ENCODE measurements at places on chromosomes 1 and 21.
A peak's percentile ranks its signal among the peaks of the same experiment; 100 is the strongest.

GRCh38 chr21:24375201-24375600 lies 1232.1 kb downstream of the MRPL39 start:
- peak; percentile 1 for DNase-seq

DNA sequence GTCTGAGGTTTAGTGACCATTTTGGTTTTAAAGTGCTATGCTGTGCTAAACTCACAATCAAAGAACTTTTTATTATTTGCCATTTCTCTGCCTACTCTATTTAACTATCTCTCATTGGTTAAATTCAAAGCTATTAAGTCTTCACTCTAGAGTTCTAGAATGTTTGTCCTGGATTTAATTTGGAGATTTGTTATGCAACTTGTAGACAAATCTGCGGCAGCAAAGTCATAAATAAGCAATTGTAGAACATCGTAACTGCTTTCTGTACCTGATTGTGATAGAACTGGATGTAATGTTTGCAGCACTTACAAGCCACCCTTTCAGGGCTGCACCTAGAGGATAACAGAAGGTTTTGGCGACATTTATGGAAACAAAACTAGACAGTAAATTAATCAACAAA lies 566.5 kb upstream of the ADGRL2 start:
- no peak for DNase-seq

- DNase-seq = no peak
Measured at GRCh38 chr21:18954441-18954844, 550.9 kb upstream of the TMPRSS15 start.

DNA sequence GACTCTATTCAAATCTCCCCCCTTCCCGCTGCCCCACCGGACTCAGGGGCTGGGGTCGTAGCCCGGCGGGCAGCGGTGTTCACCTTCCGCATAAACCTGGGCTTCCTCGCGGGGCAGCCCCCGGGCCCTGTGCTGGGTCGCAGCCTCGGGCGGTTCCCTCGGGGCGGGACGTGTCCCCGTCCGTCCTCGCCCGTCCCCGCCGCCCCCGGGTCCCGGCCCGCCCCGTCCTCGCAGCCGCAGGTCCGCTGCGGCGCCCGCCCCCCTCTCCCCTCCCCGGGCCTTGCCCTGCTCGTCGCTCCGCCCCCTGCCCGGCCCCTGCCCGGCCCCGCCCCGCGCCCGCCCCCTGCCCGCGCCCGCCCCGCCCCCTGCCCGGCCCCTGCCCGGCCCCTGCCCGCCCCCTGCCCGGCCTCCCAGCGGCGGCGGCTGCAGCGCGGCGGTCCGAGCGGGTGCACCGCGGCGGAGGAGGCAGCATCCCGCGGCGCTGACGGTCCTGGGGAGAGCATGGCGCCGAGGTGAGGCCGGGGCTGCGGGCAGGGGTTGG lies at the start of gene COL18A1:
Gene COL18A1 (plus strand): TSS at position 436 of the 541 bp plus-strand sequence. CDS start 66 bp downstream, at position 502.
- peak; percentile 16 for DNase-seq

- no peak for DNase-seq
Measured at GRCh38 chr1:185536165-185536920, 197.8 kb upstream of the HMCN1 start.

- DNase-seq = no peak
Measured at GRCh38 chr1:8910914-8911313, 32.4 kb upstream of the ENO1 start.

DNA sequence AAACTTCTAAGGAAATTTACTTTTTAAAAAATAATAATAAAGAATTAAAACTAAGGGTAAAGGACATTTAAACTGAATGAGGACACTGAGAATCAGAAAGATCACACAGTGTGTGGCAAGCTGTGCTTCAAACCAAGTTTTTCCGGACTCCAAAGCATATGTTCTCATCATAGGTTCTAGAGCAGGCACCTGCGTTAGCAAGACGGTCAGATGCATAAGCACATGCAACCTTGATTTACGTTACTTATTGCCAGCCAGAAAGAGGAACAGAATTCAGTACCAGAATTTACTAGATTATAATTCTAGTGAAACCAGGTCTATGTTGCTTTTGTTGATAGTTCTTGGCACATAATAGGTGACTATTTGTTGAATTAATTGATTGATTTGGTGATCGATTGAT lies 6.2 kb upstream of the LBR start:
- no peak for DNase-seq

GRCh38 chr1:67559222-67559700 lies 125.7 kb upstream of the GADD45A start:
- DNase-seq = no peak

- DNase-seq = no peak
Measured at GRCh38 chr1:39625462-39626273, 13.8 kb downstream of the HEYL start.

DNA sequence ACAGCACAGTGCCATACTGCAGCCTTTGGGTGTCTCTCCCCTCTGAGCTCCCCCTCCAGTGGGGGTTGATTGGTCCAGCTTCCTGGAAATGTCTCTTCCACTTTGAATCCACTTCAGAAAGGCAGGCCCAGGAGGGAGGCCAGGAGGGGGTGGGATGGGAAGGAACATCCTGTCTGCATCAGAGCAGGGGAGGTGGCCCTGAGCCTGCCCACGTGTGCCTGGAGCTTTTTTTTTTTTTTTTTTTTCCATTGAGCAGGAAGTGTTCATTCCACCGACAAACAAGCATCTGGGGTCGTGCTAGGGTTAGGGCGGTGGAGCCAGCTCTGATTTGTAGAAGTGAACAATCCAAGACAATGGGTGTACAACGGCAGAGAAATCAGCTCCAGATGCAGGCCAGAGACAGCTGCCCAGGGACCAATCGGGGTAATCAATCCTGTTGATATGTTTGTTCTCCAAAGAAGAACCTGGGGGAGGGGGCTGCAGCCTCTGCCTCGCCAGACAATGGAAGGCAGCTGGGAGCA lies 93.3 kb downstream of the SSBP3 start:
- DNase-seq = no peak

GRCh38 chr1:2967881-2968280 lies 53.4 kb upstream of the ACTRT2 start:
- DNase-seq = no peak

GRCh38 chr1:228375578-228376261 lies 30.9 kb downstream of the TRIM11 start:
- DNase-seq = no peak

GRCh38 chr1:208089761-208090370 lies 154.3 kb downstream of the PLXNA2 start:
- DNase-seq = no peak

- peak; percentile 6 for DNase-seq
Measured at GRCh38 chr1:243421784-243422183, 165.9 kb downstream of the SDCCAG8 start.

GRCh38 chr21:42346441-42346840 lies 4.4 kb downstream of the TFF2 start:
- DNase-seq = no peak

- DNase-seq = no peak
Measured at GRCh38 chr1:6928106-6928885, 143.0 kb downstream of the CAMTA1 start.

DNA sequence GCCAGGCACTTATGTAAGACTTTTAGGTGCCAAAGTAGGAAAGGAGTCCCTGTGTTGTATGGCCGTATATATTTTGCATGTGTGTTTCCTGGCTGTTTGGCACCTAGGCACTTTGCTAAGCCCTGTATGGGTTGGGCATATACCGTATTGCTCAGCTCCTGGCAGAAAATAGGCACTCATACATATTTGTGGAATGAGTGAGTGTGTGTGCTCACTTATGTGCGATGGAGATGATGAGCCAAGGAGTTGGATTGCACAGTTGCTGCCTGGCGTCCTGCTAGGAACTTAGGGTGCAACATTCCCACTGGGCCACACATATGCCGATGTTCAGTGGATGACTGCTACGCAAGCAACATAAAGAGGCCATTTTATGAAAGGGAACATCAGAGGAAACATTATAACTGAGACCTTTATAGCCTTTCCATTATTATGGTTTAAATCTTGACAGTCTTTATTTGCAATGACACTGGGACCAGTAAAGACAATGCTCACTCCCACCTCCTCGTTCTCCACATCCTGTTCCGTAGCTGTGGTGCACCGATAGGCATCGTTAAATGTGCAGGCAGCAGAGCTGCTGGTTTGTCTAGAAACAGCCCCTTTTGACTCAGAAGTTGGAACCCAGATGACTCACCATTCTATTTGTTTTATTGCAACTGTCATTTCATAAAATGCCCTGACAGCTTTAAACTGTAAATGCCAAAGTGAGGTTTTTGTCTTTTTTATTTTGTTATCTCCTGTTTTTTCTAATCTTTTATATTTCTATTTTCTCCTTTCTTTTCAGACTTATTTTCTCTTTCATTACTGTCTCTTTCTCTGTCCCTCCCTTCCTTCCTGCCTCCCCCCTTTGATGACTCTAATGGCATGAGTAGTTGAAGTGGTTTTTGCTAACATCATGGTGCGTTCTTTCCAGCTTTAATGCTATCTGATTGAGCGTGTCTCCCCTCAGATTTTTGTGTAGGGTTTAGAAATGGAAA lies 36.1 kb downstream of the PEX14 start:
- peak; percentile 62 for DNase-seq

- no peak for DNase-seq
Measured at GRCh38 chr1:9573723-9574122, 15.0 kb upstream of the TMEM201 start.

DNA sequence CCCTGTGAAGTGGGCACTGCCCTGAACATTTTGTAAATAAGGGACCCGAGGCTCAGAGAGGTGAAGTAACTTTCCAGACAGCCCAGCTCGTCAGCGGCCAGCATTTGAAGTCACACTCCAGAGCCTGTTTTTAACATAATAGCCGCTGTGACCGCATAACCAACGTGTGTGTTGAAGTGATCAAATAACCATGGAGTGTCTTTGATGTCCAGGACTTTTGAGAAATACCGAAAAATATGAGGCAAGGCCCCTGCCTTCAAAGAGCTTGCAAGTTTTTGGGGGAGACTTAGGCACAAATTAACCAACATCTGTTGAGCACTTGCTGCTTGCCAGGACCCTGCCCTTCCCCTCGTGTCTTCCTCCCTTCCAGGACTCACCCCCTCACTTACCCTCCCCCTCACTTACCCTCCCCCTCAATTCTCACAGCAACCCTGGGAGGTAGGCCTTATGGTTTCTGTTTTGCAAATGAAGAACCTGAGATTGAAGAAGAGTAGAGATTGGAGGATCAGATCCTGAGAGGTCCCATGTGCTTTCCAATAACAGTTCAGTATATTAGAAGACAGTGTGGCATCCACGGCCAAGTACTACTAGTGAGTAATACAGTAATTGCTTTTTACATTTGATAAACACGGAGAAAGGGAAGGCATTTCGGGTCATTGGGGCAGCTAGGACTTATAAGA lies 1.3 kb upstream of the SLC16A1 start:
- peak; percentile 6 for DNase-seq

DNA sequence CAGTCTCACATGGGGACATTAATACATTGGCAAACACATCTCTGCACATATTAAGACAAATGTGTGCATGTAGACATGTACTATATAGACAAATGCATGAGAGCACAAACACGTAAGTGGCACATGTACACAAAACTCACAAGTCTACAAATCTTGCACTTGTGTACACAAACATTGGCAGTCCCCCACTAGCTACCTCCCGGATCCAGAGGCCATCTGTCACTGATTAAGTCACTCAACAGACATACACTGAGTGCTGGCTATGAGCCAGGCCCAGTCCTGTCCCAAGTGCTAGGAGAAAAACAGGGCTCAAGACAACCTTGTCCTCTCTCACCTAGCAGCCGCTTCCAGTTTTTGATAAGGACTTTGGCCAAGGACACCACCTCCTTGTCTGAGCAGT lies 7.0 kb downstream of the TCEA3 start:
- DNase-seq = no peak

DNA sequence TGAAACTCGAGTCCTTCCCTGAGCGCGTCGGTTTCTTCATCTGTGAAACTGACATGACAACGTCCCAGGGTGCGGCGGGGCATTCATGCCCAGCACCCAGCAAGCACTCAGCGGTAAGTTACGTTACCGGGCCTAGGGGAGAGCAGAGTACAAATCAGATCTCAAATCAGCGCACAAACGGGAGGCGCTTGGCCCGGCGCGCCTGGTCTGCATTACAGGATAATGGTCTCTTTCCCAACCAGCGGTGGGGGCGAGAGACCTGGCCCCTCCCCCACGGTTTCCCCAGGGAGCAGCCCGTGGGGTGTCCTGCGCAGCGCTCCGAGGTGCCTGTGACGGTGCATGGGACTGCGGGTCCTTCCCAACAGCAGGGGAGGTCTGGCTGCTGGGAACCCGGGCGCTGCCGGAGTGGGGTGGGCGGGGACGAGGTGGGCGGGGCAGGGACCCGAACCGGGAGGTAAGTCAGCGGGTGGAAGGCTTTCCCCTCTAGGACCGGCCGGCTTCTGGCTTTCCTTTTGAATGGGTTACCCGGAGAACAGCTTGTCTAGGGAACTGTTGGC lies 1.0 kb downstream of the TMEM51 start:
- DNase-seq = no peak

- DNase-seq = no peak
Measured at GRCh38 chr21:31387560-31388186, 43.6 kb upstream of the TIAM1 start.

DNA sequence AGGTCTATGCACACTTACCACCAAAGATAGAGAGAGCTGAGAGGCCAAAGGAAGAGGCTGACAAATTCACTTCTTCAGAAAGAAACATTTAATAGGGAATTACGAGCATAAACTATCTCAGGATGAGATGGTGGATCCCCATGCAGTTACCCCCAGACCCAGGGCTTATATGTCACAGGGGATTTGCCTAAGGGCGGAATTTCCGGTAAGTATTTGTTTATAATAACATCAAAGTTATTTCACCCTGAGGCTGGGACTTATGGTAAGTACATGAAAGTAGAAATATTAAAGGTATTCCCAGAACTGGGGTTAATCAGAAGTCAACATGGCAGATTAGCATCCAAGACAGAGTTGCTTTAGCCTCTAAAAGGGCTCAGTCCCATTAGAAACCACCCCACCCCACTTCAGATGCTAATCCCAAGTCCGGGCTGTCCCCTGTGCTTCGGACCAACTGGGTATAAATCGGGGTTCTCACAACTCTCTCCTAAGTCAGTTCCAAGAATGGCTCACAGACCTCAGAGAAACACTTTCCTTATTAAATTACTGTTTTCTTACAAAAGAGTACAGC lies 247.4 kb upstream of the ZP4 start:
- no peak for DNase-seq

DNA sequence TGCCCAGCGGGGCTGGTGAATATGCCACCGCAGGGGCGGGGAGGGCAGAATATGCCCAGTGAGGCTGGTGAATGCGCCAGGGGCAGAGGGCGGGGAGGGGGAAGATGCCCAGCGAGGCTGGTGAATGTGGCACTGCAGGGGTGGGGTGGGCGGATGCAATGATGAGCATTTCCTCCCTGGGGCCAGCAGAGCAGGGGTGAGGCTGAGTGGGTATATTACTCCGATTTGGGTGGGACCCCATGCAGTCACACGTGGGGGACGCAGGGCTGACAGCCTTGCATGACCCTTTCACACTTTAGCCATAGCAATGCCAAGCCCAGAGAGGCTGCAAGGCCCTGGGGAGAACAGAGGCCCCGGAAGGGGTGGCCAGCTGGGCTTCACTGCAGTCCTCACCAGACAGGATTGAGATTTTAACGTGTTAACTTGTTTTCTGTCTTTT lies 9.3 kb upstream of the SLX9 start:
- DNase-seq = peak; percentile 45

- no peak for DNase-seq
Measured at GRCh38 chr1:98763488-98764150, 102.1 kb downstream of the SNX7 start.

- peak; percentile 21 for DNase-seq
Measured at GRCh38 chr21:35840197-35840799, 220.0 kb downstream of the SETD4 start.

- DNase-seq = no peak
Measured at GRCh38 chr1:205422993-205423642, 1.3 kb upstream of the LEMD1 start.

Data from stimulated activated CD4-positive, alpha-beta T cell treated with anti-CD3 and anti-CD28 coated beads, Interleukin-1b, Interleukin-23, amount 100 ng/mL, for 4 hours (primary cell).